ENCODE measurements at places on chromosomes 3 and 15.

GRCh38 chr3:24589931-24590880 is 95.6 kb upstream of the THRB start:
- no peak for DNase-seq

DNA sequence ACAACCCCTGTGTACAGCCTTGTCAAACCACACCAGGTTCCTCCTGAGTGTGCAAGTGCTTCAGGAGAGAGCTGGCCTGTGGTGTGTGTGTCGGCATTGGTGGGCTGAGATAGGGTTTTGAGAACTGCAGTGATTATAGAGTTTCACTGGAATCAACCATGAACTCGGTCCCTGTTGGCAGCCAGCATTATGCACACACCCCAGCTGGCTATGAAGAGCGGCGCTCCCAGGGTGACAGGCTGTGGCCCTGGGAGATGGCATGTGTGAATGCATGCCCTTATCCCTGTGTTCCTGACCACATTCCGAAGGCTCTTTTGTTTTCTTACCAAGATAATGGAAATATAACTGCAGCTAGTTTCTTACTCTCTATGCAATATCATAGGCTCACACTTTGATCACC is 101.8 kb downstream of the SNRK start:
- DNase-seq: no peak

- no peak for DNase-seq
Observed at GRCh38 chr3:53680028-53680427, 166.2 kb downstream of the CHDH start.

DNA sequence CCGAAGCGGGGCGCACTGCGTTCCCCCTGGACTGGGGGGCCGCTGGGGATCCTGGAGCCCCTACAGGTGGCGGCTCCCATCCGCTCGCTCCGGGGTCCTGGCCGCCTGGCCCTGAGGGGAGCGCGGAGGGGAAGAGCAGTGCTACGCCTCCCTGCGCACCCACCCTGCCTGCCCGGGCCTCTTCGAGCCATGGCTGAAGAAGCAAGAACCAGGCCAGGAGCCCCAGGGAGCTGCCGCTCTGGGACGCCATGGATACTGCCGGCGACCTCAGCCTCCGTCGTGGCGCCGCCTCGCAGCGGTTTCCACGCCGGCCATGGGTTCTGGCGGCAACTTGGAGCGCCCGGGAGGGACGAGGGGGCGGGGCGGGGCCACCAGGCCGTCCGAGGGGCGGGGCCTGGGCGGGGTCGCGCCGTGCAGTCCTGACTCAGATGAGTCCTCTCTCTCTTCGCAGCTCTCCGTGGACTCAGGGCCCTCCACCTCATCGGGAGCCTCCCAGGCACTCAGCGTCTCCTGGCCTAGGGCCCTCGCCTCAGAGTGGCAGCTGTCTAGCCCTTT is 50.9 kb downstream of the MYL3 start:
- DNase-seq: no peak

- no peak for DNase-seq
Observed at GRCh38 chr3:59450437-59450836, 400.6 kb upstream of the CFAP20DC start.

DNA sequence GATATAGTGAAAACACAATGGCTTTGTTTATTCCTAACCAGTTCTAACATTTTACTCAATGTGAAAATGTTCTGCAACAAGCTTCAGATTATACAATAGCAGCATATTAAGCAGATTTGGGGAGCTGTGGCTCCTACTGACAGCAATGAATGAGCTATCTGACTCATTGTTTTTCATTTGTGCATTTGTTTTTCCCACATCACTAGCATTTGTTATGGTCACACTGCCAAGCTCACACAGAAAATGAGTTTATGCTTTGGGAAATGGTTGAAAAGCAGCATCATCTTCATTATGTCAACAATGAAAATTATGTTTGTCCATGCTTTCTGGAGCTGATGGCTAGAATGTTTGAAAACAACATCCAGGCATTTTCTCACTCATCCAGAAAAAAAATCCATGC is 53.5 kb downstream of the ZPLD1 start:
- no peak for DNase-seq

All from putamen (tissue), 1 donor.